Stimulated activated CD4-positive, alpha-beta T cell treated with anti-CD3 and anti-CD28 coated beads, Interleukin-15, amount 100 ng/mL, for 1 hour (primary cell): ENCODE measurements at places on chromosomes 6 and 20.

- no peak for DNase-seq
Measured at GRCh38 chr6:33851959-33852358, 48.2 kb upstream of the MLN start.

DNA sequence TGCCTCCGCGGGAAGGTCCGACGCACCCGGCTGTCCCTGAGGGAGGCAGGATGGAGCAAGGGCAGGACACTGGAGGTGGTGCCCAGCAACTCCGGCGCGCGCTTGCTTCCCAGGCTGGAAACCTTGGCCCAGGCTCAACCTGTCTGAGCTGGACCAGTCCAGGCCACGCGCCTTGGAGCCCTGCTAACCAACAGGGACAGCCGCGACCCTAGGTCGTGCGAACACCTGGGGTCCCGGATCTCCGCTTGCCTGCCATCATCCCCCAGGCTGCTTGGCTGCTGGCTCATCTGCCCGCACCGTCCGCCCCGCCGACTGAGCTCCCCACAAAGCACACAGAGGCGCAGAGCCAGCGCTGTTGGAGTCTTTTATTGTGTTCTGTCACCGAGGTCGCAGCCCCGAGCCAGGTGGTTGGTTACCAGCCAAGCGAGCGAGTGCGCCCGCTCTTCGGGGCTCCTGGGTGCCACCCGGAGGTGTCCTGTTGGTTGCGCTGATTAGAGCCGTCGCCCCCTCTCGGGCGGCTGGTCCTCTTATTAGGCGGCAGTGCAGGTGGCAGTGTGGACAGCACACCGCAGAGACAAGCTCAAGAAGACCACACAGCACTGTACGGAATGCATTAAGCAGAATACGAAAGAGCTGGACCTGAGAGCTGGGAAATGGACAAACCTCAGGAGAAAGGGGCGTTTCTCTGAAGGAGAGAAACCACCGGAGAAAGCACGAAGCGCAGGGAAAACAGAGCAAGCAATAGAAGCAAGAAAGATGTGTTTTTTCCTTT is 3.8 kb downstream of the COL12A1 start:
- no peak for DNase-seq

- DNase-seq, result no peak
Measured at GRCh38 chr6:8131265-8131897, 29.0 kb upstream of the EEF1E1 start.

- no peak for DNase-seq
Measured at GRCh38 chr20:47455133-47456040, 46.3 kb upstream of the NCOA3 start.

GRCh38 chr6:75418233-75418632 is 75.4 kb downstream of the FILIP1 start:
- no peak for DNase-seq

DNA sequence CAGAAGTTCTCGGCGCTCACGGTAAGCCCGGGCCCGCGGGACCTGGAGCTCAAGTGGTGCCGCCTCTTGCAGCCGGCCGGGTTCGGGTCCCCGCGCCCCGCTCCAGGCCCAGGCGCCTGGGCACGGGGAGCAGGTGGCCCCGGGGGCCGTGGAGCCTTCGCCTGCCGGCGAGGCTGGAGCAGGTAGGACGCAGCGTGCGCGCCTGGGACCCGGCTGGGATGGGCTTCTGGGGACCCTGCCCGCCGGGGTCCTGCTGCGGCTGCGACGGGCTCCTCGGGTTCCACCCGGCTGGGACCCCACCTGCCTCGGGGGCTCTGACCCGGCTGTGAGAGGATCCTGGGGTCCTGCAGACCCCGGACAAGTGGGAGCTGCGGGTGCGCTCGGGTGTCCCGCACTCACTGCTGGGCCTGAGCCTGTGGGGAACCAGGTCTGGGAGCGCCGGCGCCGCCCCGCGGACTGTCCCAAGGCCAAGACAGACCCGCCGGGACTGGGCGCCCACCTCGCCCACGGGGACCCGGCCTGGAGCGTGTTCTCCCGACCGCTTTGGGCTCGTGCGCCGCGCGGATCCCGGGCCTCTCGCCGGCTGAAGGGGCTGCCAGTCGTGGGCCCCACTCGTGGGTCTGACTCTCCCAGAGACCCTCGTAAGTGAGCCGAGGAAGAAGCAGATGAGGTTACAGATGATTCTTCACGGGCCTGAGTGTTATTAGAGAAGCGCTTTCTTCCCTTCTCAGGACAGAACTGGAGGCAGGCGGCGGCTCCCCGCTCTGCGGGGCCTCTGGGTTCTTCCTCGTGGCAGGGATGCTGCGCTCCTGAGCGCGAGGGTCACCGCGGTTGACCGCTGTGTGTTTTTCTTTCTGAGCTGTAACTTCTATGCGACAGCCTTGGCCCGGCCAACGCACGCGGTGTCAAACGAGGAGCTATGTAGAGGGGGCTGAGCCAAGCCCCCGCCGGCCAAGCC is 729 bp downstream of the SMOC2 start:
- DNase-seq, result no peak

DNA sequence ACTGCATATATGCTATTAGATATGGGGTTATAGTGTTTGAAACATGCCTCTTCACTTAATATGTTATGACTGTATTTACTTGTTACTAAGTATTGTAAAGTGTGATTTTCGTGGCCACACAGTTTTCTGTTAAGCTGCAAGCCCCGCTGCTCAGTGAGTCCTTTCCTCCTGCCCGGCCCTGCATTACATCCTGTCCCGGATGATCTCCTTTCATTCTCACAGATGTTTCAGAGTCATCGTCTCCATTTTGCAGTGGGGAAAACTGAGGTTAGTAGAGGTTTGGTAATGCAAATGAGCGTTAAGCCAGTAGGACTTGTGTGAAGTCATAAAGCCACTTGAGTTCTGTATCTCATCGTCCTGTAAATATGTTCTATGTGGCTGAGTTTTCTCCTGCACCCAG is 155.5 kb downstream of the CFAP61 start:
- no peak for DNase-seq

- DNase-seq, result no peak
Measured at GRCh38 chr6:19599796-19600464, 237.2 kb upstream of the ID4 start.

GRCh38 chr20:63090682-63091571 is 84.2 kb upstream of the BHLHE23 start:
- no peak for DNase-seq

- no peak for DNase-seq
Measured at GRCh38 chr6:158631678-158632537, 12.6 kb downstream of the DYNLT1 start.

GRCh38 chr6:273551-274058 is 18.7 kb upstream of the DUSP22 start:
- DNase-seq, result no peak

- DNase-seq, result no peak
Measured at GRCh38 chr20:3996399-3996798, 19.0 kb downstream of the RNF24 start.

GRCh38 chr6:140052736-140053729 is 678.6 kb upstream of the CITED2 start:
- DNase-seq, result no peak

GRCh38 chr20:47125508-47125757 is 230.8 kb downstream of the EYA2 start:
- DNase-seq, result no peak

DNA sequence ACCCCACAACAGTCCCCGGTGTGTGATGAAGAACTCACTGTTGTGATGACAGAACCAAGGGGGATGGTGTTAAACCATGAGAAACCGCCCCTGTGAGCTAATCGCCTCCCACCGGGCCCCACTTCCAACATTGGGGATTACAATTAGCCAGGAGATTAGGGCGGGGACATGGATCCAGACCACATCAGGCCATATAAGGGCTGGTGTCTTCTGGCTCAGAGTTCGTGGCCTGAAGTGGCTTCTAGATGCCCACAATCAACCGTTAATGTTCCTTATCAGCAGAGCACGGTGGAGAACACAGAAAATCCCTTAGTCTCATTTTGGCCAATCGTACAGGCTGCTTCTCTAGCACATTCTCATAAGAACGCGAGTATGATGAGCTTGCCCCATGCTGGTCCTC is 10.9 kb upstream of the MAS1 start:
- no peak for DNase-seq

GRCh38 chr6:32436995-32437836 is 2.5 kb upstream of the HLA-DRA start:
- DNase-seq, result no peak

GRCh38 chr6:157264701-157265100 is 58.6 kb downstream of the TMEM242 start:
- no peak for DNase-seq

- DNase-seq, result no peak
Measured at GRCh38 chr6:1678201-1678600, 68.5 kb downstream of the FOXC1 start.

DNA sequence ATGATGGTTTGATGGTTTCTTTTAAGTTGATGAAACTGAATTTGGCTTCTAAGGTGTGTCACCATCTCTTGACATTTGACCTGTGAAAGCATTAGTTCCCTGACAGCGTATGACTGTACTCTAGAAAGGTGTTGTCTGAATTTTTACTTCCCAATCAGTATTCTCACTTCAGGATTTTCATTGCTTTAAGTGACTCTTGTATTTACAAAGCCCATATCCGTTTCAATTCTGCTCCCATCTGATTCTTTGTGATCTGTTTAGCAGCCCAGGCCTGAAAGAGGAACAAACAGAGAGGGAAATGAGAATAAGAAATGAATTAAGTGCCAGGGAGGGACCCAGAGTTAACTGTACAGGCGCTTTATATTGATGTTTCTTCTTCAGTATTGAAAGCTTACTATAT is 73.7 kb downstream of the FARS2 start:
- no peak for DNase-seq

GRCh38 chr20:56735084-56735642 is 106.1 kb downstream of the TFAP2C start:
- DNase-seq, result no peak
